Endothelial cell of umbilical vein (primary cell): ENCODE measurements at places on chromosomes 5 and 9.
A peak's percentile ranks its signal among the peaks of the same experiment; 100 is the strongest.

GRCh38 chr5:24480952-24481351, 163.8 kb downstream of the CDH10 start:
- no peak for DNase-seq
- H3K36me3 ChIP-seq = no peaks in the 10 kb centered on the region
- no peaks in the 10 kb centered on the region for H3K27me3 ChIP-seq
- no peaks in the 10 kb centered on the region for H3K4me1 ChIP-seq

GRCh38 chr5:19258686-19259085, 729.3 kb downstream of the CDH18 start:
- no peaks in the 10 kb centered on the region for H3K4me1 ChIP-seq
- DNase-seq = no peak
- no peaks in the 10 kb centered on the region for H3K36me3 ChIP-seq

DNA sequence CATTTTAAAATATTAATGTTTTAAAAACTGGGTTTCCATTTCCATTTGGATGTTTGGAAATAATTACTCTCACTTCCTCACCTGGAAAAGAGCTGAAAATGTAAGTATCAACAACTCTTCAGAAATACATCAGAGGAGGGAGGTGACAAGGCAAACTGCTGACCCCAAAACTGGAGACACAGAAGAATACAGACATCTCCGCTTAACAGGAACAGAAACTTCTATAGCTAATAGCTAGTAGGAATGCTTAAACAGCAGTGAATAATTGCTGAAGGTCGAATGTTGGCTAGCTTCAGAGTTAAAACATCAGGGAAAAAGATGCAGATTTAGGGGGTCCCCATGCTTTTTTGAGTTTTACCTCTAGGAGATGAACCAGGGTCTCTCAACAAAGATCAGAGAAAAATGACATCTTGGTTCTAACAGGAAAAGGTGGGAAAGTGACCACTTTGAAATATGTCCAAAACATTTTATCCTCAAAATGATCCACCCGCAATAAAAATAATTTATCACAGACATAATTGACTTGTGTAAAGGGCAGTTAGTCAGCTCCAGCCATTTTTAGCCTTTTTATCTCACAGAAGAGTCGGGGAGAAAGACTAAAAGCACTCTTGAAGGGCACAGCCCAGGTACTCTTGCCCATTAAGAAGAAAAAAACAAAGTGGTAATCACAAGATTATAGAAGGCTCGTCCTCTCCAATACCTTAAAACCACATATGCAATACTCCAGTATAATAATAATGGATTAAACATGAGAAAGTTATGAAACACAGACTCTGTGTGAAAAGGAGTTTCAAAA, 1474.9 kb downstream of the EFNA5 start:
- H3K27ac ChIP-seq = no peak overlapping the region
- no peaks in the 10 kb centered on the region for H3K27me3 ChIP-seq
- H3K4me3 ChIP-seq = no peak overlapping the region

DNA sequence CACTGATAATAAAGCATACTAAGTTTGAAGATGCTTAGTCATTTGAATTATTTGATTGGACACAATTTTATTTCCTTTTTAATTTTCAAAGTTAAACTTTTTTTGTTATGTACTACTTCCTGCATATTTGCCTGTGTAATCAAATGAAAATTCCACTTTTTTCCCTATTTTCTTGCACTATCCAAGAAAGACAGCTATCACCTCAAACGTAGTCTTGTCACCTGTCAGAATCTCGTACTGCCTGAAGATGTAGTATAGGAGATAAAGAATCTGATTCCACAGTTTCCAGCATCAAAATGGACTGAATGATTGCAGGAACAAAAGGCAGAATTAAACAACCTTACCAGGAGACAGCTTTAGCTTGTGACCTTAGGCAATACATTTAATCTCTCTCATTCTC, 818.8 kb downstream of the MAT2B start:
- no peak overlapping the region for H3K27ac ChIP-seq
- no peaks in the 10 kb centered on the region for H3K27me3 ChIP-seq
- no peak for DNase-seq

DNA sequence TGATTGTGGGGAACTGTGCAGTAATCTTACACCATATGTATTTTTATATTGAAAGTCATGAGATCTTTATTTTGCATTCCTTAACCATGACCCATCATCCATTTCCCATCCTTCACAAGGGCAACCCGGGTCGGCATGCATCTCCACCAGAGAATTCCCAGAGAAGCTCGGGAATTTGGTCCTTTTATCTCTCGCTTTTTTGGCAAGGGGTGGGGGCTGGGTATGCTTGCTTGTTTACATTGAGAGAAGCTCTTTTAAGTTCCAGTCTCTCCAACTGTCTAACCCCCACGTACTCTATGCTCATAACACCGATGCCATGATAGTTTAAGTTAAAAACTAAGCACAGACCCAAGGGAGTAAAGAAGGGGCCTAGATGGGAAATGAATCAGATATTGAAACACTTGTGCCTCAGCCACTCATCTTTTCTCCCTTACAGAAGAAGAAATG, 109.9 kb upstream of the NFIB start:
- H3K4me1 ChIP-seq = peaks cover 13% of the 10 kb centered on the region
- no peaks in the 10 kb centered on the region for H3K27me3 ChIP-seq
- H3K36me3 ChIP-seq = no peaks in the 10 kb centered on the region
- peak; percentile 63 for DNase-seq
- no peak overlapping the region for H3K4me3 ChIP-seq

- no peak overlapping the region for H3K27ac ChIP-seq
- no peak overlapping the region for H3K4me3 ChIP-seq
- peaks cover 12% of the 10 kb centered on the region for H3K4me1 ChIP-seq
- DNase-seq = peak; percentile 25
- H3K36me3 ChIP-seq = no peaks in the 10 kb centered on the region
These were observed 474.2 kb upstream of the FTMT start for GRCh38 chr5:121377461-121377860.

GRCh38 chr5:90434116-90434714, 24.7 kb upstream of the CETN3 start:
- DNase-seq = peak; percentile 41
- no peak overlapping the region for H3K27ac ChIP-seq
- H3K36me3 ChIP-seq = no peaks in the 10 kb centered on the region
- H3K4me1 ChIP-seq = no peaks in the 10 kb centered on the region

DNA sequence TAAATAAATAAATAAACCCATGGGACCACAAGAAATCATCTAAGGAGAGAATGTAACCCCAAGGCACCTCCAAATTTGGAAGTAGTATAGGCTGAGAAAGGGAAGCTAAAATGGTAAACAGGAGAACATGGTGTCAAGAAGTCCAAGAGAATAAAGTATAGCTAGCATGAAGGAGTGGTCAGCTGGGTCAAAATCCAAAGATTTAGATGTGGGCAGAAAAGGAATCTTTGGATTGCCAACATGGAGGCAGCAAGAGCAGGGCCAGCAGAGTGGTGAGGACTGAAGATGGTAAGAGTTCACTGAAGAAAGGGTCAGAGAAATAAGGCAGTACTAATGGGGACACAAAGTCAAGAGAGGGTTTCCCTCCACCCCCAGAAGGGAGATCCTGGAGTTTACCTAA, 53.0 kb downstream of the TSSK1B start:
- H3K4me3 ChIP-seq = no peak overlapping the region
- H3K27ac ChIP-seq = no peak overlapping the region
- H3K27me3 ChIP-seq = no peaks in the 10 kb centered on the region

GRCh38 chr9:112810696-112811490, 60.3 kb downstream of the SNX30 start:
- no peak overlapping the region for H3K4me3 ChIP-seq
- H3K27me3 ChIP-seq = no peaks in the 10 kb centered on the region
- no peak overlapping the region for H3K27ac ChIP-seq
- DNase-seq = no peak
- H3K36me3 ChIP-seq = no peaks in the 10 kb centered on the region

DNA sequence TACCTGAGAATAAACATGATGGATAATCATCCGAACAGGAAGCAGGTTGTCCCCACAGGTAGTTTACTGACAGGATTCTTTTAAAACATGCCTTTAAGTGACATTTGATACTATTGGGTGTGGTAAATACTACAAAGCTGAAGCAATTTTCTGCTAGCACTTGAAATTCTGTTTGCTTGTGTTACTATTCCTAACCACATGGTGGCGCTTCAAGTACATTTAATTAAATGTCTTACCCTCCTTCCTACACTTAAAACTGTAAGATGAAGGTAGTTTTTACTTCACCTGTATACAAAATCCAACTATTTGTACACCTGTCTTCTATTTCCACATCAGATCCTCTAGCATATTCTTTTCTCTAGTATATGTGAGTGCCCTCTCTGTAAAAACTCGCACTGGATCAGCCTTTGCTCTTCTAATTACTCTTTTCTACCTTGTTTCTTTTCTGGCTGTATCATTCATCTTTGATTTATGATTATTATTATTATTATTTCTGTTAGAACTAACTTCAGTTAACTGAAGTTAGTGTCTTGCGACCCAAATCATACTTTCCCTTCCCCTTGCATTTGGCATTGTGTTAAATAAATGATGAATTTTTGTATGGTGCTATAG, 18.4 kb downstream of the SLC25A46 start:
- peaks cover 13% of the 10 kb centered on the region for H3K36me3 ChIP-seq
- H3K4me1 ChIP-seq = no peaks in the 10 kb centered on the region
- H3K27ac ChIP-seq = no peak overlapping the region
- H3K27me3 ChIP-seq = no peaks in the 10 kb centered on the region
- DNase-seq = peak; percentile 62

- DNase-seq = no peak
- no peak overlapping the region for H3K4me3 ChIP-seq
- no peak overlapping the region for H3K27ac ChIP-seq
- no peaks in the 10 kb centered on the region for H3K36me3 ChIP-seq
- no peaks in the 10 kb centered on the region for H3K27me3 ChIP-seq
- peaks cover 2% of the 10 kb centered on the region for H3K4me1 ChIP-seq
These were observed 438.6 kb upstream of the MPDZ start for GRCh38 chr9:13718086-13718485.

- no peak overlapping the region for H3K4me3 ChIP-seq
- H3K27me3 ChIP-seq = no peaks in the 10 kb centered on the region
- DNase-seq = no peak
- no peaks in the 10 kb centered on the region for H3K36me3 ChIP-seq
These were observed 23.3 kb downstream of the TMEM161B start for GRCh38 chr5:88245241-88245892.

DNA sequence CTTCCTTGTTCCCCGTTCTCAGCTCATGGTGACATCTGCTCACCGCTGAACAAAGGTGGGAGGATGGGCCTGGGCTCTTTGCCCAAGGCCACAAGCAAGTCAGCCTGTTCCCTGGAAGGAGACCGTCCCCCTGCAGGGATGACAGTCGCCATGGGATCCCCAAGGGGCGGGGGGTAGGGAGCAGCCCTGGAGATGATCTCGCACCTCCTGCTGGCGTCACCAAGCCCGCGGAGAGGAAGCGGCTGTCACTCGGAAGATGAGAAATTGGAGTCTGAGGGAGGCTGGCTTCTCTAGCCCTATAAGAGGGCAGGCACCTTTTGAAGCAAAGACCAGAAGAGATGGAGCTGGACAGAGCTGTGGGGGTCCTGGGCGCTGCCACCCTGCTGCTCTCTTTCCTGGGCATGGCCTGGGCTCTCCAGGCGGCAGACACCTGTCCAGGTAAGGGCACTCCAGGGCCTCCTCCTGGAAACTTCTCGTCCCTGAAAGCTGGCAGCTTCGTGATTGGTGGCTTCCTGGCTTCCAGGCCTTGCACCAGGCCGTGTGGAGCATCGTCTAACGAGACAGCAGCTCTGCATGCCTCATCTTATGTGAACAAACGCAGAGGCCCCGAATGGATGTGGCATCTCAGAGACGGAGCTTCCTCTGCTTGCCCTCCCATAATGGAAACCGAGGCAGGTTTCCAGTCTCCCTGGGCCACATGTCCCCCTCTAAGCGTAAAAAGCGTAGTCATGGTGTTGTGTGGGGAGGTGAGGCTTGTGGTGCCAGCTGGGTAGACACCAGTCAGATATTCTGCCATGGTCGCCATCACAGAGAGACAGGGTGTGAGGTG, at the start of gene FCN2:
TSS of gene FCN2 (plus strand) at position 327 of the 829 bp plus-strand sequence. CDS start at position 339, 12 bp downstream.
- DNase-seq = no peak
- H3K27me3 ChIP-seq = no peaks in the 10 kb centered on the region
- H3K4me3 ChIP-seq = no peak within 1 kb of the TSS
- no peaks in the 10 kb centered on the region for H3K36me3 ChIP-seq

- peaks cover 26% of the 10 kb centered on the region for H3K36me3 ChIP-seq
- no peak for DNase-seq
- no peak overlapping the region for H3K27ac ChIP-seq
- no peaks in the 10 kb centered on the region for H3K27me3 ChIP-seq
These were observed 16.6 kb upstream of the PSMD5 start for GRCh38 chr9:120859361-120859760.

- no peak overlapping the region for H3K4me3 ChIP-seq
- H3K27me3 ChIP-seq = no peaks in the 10 kb centered on the region
- no peaks in the 10 kb centered on the region for H3K4me1 ChIP-seq
- DNase-seq = no peak
These were observed 23.0 kb downstream of the CD74 start for GRCh38 chr5:150389531-150390266.

- DNase-seq = no peak
- H3K36me3 ChIP-seq = no peaks in the 10 kb centered on the region
- no peaks in the 10 kb centered on the region for H3K27me3 ChIP-seq
- no peak overlapping the region for H3K27ac ChIP-seq
- H3K4me3 ChIP-seq = no peak overlapping the region
- no peaks in the 10 kb centered on the region for H3K4me1 ChIP-seq
These were observed 48.5 kb downstream of the GDNF start for GRCh38 chr5:37791321-37791720.

- peaks cover 14% of the 10 kb centered on the region for H3K36me3 ChIP-seq
- no peak overlapping the region for H3K4me3 ChIP-seq
- H3K27ac ChIP-seq = no peak overlapping the region
- no peaks in the 10 kb centered on the region for H3K27me3 ChIP-seq
- no peaks in the 10 kb centered on the region for H3K4me1 ChIP-seq
These were observed 49.8 kb downstream of the LSM11 start for GRCh38 chr5:157793301-157793700.

DNA sequence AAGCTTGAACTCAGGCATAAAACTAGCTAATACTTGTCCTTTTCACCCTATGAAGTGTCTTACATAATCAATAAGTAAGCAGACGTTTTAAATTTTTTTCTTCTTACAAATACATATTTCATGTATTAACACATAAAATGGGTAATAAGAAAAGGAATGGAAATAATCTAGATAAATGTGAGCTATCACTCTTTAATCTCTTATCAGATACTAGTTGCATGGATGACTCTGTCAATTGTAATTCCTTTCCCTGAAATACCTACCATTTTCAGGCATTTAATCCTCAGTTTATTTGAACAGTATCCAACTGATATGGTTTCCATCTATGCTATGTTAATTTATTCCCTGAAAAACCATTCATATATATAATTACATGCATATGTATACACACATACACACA, 166.0 kb upstream of the RGS7BP start:
- H3K27ac ChIP-seq = no peak overlapping the region
- DNase-seq = no peak
- no peak overlapping the region for H3K4me3 ChIP-seq
- H3K4me1 ChIP-seq = no peaks in the 10 kb centered on the region

- no peaks in the 10 kb centered on the region for H3K36me3 ChIP-seq
- peak; percentile 4 for DNase-seq
- no peak overlapping the region for H3K4me3 ChIP-seq
- no peaks in the 10 kb centered on the region for H3K27me3 ChIP-seq
- H3K27ac ChIP-seq = no peak overlapping the region
These were observed 92.6 kb upstream of the TRIM32 start for GRCh38 chr9:116594547-116594946.
